A549 (cell line): ENCODE measurements at places on chromosomes 2 and 18. TPM values are rescaled to one million over a fixed set of nuclear protein-coding genes. Genes with fewer than 3 reads are reported as not detected.
A peak's percentile ranks its signal among the peaks of the same experiment; 100 is the strongest.

DNA sequence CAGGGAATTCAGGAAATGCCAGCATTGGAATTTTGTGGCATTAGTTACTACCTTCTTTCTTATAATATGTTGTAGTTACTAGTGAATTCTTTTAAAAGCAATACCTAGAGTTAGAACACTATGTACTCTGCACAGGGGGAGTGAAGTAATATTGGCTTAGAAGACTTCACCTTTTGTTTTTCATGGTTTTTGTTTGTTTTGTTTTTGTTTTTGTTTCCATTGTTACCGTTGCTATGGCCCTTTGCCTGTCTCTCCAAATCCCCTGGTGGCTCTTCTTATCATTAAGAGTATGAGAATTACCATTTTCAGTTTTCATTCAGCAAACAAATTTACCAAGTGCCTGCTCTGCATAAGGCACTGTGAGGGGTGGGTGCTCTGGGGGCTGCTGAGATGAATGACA lies 160.1 kb downstream of the HAUS1 start:
- peak; percentile 2 for DNase-seq

DNA sequence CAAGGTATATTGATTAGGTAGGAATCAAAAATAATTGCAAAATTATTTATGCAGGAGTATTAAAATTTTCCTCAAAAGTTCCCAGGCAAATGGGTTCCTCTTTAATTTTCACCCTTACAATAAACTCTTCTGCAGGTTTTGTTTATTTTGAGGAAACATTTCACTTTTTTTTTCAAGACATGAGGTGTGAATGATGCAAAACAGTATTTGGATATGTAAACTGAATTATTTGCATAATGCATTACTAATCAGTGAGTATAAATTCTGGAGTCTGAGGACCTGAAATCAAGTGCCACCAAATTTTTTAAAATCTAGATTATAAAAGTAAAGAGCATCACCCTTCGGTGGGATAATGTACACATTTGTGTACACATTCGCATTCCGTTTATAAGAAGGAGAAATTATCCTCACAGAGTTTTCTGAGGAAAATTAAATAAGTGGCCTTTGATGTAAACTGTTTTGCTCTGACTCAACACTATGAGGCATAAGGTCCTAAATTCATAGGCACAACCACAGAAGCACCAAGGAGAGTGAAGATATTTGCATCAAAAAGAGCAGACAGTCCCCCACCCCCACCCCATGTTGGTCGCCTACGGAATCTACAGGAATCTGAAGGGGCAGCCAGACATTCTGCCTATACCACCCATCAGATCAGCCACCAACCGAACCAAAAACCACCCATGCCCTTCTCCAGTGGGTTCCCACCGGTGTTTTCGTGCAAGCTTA lies 33.1 kb downstream of the BCL11A start:
- DNase-seq, result no peak

The GLB1L gene
- 5.8 to 8.0 TPM (median 5.9 TPM) in 3 replicates for polyA plus RNA-seq

DNA sequence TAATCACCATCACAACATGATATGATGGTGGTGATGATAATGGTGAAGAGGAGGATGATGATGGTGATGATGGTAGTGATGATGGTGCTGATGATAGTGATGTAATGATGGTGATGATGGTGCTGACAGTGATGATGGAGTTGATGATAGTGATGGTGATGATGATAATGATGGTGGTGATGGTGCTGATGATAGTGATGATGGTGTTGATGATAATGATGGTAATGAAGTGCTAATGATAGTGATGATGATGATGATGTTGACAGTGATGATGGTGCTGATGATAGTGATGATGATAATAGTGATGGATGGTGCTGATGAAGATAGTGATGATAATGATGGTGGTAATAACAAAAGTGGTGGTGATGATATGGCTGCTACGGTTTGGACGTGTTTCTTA lies 4.4 kb upstream of the GPR148 start:
- DNase-seq, result no peak

The OTOF gene
- polyA plus RNA-seq, result 0.05 to 0.18 TPM (median 0.08 TPM) in 3 replicates
